Pericardium fibroblast (primary cell): ENCODE measurements at places on chromosomes 4 and X. TPM values are rescaled to one million over a fixed set of nuclear protein-coding genes. Genes with fewer than 3 reads are reported as not detected.

Gene BMPR1B
- 0.70 and 1.8 TPM in 2 replicates for total RNA-seq

Gene MID2
- total RNA-seq: 9.9 and 14.5 TPM in 2 replicates

Gene PRDM8
- 2.2 and 6.2 TPM in 2 replicates for total RNA-seq

Gene NAA11
- not detected in 2 replicates for total RNA-seq

Gene ANXA5
- total RNA-seq: 431 and 808 TPM in 2 replicates

Gene TMSB15A
- total RNA-seq: 1.8 TPM in 1 of 2 replicates, not detected in the other

Gene GYPB
- total RNA-seq: not detected in 2 replicates

Gene IBSP
- total RNA-seq: not detected in 2 replicates

Gene ARHGEF9
- total RNA-seq: 5.3 and 11.9 TPM in 2 replicates
